ENCODE measurements at places on chromosomes 2 and 18.

GRCh38 chr2:121298476-121298875 lies 13.5 kb upstream of the TFCP2L1 start:
- no peak for DNase-seq

DNA sequence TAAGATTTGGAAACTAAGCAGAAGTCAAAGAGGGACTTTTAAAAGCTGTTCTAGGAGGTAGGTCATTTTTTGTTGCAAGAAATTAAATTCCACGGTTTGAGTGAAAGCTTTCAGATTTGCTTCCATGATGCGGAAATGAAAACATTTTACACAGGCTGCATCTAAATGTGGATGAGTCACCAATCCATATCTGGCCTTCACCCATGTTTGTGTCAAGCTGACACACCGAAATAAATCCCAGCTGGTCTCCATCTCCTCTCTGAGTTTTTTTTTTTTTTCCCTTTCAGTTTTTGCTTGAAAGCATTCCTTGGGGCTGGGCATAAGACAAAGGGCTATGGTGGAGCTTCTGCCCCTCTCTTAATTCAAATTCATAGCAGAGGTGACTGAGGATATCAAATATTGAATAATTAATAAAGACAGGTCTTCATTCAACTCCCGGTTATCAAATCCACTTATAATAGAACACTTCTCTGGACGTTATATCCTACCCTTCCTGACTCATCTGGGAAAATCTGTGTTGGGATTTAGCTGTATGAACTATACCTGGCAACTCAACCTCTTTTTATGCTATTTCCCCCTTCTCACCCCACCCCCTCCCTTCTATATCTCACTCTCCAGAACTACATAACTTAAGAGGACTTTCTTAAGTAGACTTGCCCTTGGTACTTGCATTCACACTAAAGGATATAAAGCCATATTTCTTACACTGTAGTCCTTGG lies 558.3 kb upstream of the GCFC2 start:
- no peak for DNase-seq

- no peak for DNase-seq
Measured at GRCh38 chr2:121994238-121995206, 239.1 kb downstream of the TSN start.

DNA sequence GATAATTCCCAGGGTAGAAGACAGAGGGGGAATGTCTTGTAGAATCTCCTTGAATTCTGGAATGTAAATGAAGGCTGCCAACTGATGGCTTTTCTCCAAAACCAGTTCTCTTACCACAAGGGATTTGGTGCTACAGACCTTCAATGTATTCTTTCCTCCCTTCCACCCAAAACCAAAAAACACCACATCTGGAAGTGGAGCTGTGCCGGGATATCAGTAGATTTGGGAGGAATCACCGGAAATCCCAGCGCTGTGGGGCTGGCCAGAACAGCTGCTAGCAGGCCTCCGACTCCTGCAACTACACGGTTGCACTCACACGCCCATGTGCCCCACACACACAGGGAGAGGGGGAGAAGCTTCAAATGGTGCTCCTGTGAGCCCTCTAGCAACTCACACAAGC lies 45.7 kb downstream of the RPL31 start:
- no peak for DNase-seq

DNA sequence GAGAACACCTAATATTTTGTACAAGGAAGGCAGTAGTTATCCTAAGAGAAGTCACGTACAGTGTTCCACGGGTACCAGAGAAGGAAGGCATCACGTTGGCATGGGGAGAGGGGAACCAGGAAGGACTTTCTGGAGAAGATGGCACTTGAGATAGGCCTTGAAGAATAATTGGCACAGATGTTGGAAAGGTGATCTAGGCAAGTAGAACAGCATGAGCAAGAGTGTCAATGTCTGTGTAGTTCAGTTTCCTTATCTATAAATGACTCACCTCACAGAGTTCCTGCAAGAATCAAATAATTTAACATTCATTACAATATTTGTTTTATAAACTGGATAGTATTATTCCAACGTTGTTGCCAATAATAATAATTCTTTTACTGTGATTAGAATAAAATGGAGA lies 48.3 kb upstream of the BZW1 start:
- DNase-seq: no peak

DNA sequence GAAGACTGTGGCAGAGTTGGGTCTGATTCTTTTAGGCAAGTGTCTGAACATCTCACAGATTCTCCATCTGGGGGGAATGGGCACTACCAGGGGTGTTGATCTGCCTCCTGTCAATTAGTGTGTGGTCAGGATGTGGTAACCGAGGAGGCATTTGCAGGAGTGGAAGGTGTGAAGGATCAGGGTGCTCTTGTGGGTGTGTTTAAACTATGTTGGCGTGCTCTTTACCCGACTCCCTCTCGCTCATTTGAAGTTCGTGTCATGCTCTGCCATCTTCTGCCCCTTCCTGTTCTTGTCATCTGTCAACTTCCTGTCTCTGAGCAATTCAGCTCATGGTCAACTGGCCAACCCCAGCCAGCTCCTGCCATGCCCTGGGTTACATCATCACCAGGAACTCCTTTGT lies 107.9 kb downstream of the RTN4 start:
- no peak for DNase-seq

DNA sequence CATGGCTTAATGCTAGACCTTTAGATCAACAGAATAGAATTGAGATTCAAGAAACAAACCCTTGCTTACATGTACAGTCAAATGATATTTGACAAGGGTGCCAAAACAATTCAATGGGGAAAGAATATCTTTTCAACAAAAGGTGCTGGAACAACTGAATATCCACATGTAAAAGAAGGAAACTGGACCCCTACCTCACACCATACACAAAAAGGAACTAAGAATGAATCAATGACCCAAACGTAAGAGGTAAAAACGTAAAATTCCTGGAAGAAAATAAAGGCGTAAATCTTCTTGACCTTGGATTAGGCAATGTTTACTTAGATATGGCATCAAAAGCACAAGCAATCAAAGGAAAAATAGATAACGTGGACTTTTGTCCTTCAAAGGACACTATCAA lies 43.1 kb downstream of the BAZ2B start:
- no peak for DNase-seq

DNA sequence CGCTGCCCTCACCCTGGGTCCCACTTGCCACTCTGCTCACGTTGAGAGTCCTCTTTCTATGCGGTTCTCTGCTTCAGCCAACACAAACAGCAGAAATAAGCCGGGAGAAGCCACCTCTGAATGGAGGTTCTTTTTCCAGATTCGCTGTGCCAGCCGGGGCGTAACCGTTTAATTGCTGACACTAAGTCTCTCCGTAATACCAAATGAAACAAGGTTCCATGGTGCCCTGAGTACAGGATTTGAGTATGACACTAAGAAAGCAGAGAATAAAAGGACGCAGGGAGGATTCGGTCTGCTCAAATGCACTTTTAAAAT lies 37.6 kb downstream of the CTIF start:
- no peak for DNase-seq

- DNase-seq: no peak
Measured at GRCh38 chr18:79598633-79599175, 80.9 kb upstream of the CTDP1 start.

DNA sequence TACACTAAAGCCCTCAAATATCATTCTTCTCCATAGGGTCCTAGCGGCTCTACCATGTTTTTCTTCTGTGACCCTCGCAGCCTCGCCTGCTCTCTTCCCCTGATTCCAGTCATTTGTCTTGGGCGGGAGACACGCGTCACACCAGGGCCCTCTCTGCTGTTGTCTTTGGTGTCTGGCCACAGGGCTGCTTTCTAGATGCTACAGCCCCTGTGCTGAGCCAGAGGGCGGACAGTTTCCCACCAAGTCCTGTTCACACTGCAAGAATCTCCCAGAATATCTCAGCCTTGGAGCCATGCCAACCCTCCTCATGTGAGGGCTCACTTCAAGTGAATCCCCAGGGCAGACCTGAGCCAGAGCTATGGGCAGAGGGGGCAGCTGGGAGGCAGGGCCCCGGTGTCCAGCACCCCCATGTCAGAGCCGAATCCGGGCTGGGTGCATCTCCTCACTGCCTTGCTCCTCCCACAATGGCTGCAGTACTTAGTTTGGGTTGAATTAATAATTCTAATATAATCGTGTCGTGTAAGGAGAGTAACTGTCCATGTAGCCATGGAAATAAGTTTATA lies 42.1 kb downstream of the DIPK1C start:
- DNase-seq: no peak

DNA sequence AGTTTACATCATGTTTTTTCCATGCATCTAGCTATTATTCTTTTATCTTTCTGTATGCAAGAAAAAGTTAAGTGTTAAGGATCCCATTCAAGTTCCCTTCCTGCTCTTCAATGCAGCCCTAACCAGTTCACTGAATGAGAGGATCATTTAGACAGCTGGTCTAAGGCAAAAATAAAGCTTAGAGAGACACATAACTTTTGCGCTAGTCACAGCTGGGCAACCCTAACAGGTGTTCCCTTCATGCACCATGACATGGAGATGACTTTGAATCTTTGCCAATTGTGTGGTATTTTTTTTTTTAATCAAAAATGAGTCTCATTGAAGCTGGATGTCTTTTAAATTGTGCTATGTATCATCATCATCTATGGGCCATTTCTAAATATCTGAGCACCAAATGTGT lies 393.8 kb upstream of the CYRIA start:
- DNase-seq: no peak

GRCh38 chr2:238403632-238404405 lies 22.9 kb upstream of the ASB1 start:
- DNase-seq: no peak

DNA sequence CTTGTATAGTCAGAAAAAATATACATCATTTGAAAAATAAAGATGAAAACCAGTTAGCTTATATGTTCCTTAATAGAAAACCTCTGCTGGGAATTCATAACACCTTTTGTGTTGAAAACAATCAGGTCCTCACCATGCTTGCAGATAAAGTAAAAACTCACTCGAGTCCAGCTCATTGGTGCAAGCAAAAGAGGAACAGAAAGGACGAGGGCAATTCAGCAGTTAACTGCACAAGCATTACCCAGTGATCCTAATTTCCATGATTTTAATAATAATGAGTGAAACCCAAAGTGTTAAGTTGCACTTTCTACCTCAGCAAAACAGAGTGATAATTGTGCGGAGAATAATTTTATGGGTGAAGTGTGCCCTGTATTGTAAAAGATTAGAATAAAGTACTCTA lies 839.9 kb downstream of the BCL11A start:
- no peak for DNase-seq

DNA sequence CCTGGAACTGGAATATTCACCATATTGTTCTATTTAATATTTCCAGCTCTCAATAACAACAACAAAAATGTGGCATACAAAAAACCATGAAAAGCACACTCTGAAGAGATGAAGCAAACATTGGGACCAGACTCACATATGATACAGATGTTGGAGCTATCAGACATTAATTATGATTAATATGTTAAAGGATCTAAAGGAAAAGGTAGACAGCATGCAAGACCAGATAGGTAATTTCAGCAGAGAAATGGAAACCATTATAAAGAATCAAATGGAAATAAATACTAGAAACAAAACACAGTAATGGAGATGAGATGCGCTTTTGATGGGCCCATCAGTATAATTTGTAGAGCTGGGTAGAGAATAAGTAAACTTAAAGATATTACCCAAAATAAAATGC lies 50.9 kb upstream of the MGAT4A start:
- DNase-seq: no peak

DNA sequence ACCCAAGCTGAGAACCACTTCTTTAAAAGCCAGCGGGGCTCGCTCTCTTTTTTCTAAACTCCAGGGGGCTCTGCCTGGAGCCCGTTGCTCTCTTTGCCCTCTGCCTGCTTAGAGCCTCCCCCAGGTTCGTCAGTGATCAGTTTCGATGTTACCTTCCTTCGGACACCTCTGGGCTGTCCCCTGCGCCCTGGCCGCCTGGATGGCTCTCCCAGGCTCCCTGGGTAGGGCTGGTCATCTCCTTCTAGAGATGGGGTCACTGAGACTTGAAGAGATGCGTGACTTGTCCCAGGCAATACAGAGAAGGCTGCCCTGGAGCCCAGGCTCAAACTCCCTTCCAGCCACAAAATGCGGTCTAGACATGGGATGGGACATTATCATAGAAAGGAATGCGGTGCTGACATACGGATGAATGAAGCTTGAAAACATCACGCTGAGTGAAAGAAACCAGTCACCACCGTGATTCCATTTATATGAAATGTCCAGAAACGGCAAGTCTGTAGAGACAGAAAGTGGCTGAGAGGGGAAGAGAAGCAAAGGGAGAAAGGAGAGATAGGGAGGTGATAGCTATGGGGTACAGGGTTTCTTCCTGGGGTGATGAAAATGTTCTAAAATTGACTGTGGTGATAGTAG lies 14.6 kb downstream of the KCNF1 start:
- DNase-seq: no peak

- DNase-seq: no peak
Measured at GRCh38 chr2:136443661-136444060, 321.7 kb upstream of the THSD7B start.

DNA sequence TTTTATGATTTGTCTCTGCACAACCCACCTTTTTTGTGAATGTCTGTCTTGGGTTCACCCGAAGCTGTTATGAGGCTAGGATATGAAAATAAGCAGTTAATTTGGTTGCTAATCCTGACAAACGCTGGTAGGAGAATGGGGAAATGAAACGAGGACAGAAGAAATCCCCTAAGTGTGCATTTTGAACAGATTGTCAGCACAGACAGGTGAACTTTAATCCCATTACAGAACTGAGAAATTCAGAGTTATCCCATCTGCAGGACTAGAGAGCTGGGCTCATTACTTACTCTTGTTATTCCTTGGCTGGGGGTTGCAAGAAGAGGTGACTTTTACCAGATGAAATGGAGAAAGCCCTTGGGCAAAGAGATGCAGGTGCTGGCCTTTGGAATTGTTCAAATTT lies 123.3 kb upstream of the NYAP2 start:
- no peak for DNase-seq

- no peak for DNase-seq
Measured at GRCh38 chr2:29703336-29703735, 218.1 kb downstream of the ALK start.

GRCh38 chr2:240138254-240138984 lies 2.0 kb downstream of the OTOS start:
- peak; percentile 23 for DNase-seq

DNA sequence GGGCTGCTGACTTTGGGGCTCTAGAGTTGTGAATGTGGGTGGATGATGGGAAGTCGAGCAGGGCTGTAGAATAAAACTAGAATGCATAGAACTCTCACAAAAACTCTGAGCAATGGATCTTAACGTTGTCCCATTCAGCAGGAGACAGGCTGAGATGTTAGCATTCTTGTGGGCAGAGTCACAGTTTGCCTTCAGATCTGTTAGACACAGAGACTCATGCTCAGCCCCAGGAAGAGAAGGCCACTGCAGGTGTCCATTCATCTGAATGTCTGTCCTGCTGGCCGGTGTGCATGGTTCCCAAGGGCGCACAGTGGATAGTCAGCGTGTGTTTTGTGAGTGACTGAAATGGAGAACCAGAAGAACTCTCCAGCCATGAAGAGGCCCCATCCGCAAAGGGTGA lies 111.3 kb downstream of the TSN start:
- no peak for DNase-seq

All from left colon (tissue), 2 donors.